ENCODE measurements at places on chromosomes 4 and X.

- no peak for DNase-seq
Measured at GRCh38 chr4:48025005-48025404, 8.4 kb downstream of the NIPAL1 start.

- no peak for DNase-seq
Measured at GRCh38 chr4:34198966-34199365, 2045.3 kb downstream of the ARAP2 start.

- DNase-seq, result no peak
Measured at GRCh38 chr4:80225595-80225994, 28.3 kb downstream of the PRDM8 start.

DNA sequence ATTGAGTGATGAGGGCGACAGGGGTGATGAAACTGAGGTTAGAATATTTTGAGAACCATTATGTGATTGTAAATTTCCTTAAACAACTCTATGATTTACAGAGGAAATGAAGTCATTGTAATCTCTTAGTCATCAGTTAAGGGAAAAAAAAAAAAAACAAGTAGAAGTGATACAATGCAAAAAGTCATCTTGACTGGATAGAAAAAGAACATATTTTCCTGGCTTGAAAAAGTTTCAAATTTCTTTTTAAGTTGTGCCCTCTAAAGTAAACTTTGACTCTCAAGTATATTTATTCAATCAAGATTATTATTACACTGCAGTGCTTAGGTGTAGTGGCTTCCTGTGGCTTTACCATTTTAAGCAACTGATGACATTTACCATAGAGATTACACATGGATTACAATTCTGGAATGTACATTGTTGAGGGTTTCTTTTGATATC is 40.6 kb downstream of the GABRB1 start:
- no peak for DNase-seq

DNA sequence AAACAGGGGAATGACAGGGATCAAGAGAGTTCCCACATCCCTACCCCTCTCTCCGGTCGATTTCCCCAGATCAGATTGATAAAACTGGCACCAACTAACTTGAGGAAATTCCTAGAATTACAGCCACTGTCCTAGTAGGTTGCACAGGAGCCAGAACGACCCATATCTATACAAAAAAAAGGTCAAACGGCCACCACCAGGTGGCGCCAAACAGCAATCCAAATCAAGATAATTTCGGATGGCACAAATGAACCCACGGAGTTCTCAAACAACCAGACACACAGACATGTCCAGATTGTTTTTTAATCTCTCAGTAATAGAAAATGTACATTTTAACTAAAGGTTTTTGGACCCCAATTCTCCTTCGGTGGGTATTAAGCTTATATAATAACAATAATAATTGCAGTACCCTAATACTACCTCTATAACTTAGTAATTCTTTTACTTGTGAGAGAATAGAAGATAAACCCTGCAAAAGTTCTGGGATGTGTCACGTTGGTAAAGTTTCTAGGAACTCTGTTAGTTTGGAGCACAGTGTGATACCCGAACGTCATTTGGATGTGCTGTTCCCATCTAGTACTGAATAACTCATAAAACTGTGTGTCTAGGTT is 212.6 kb downstream of the SPOCK3 start:
- peak; percentile 42 for DNase-seq

GRCh38 chrX:15747626-15748173 is 9.6 kb downstream of the CA5B start:
- no peak for DNase-seq

DNA sequence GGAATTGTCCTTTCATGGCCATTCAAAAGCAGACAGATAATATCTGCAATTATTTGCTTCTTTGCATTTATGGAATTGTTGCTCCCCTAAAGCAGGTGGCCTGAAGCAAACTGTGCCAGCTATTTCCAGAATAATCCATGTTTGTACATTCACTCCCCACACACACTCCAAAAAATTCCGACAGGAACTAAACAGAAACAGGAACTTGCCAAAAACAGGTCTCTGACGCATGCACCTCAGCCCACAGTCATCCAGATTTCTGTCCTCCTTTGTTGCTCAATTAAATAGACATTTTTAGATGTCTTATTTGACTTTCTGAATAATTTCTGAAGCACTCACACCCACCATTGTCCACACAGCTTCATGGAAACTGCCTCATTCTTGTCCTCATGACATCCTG is 71.5 kb upstream of the EDNRA start:
- no peak for DNase-seq

Measured in head of caudate nucleus (tissue), 42 donors.